ENCODE measurements at places on chromosomes 7 and 10. TPM values are rescaled to one million over a fixed set of nuclear protein-coding genes. Genes with fewer than 3 reads are reported as not detected.

DNA sequence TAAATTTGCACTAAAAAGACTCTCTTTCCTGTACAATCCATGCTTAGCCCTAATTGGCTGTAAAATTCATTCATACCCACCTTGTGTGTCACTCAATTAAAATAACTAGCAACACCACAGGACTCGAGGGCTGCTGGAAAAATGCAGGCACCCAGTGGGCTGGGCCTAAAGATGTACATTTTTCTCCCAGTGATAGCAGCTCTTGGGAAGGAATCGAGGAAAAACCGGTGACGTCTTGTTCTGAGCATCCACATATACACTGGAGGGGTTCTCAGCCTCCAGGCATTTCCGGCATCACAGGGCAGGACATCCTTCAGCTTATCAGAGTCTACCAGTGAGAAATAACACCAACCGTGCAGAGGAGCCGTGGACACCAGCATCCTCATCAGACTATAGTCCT lies 85.8 kb upstream of the PITRM1 start:
- H3K4me1 ChIP-seq = no peaks in the 10 kb centered on the region
- no peaks in the 10 kb centered on the region for H3K27me3 ChIP-seq
- H3K36me3 ChIP-seq = no peaks in the 10 kb centered on the region
- H3K4me3 ChIP-seq = no peak overlapping the region
- no peak overlapping the region for H3K27ac ChIP-seq

- no peaks in the 10 kb centered on the region for H3K27me3 ChIP-seq
- H3K4me3 ChIP-seq = no peak overlapping the region
- H3K27ac ChIP-seq = no peak overlapping the region
- no peaks in the 10 kb centered on the region for H3K4me1 ChIP-seq
- H3K36me3 ChIP-seq = no peaks in the 10 kb centered on the region
- DNase-seq = no peak
Measured at GRCh38 chr10:24299578-24300260, 90.8 kb downstream of the KIAA1217 start.

DNA sequence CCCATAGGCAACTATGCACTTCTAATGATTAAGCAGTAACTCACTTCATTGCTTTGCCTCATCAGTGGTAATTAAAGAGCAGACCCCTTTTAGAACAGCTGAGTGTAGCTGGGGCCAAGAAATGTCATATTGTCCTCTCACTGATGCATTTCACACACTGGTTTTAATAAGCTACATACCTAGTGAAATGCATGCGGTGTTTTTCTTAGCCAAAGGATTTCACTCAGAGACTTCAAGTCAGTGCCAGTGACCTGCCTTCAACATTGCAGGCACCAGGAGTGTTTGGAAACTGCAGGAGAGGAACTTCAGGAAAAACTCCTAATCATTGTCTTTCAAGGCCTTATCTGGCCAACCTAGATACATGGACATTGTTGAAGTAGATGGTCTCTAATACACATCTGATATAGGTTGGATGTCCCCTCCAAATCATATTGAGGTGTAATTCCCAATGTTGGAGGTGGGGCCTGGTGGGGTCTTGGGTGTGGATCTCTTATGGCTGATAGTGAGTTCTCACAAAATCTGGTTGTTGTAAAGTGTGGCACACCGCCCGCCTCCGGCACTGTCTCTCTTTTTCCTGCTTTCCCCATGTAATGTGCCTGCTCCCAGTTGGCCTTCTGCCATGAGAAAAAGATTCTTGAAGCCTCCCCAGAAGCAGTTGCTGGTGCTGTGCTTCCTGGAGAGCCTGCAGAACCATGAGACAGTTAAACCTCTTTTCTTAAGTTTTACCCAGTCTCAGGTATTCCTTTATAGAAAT lies 252.7 kb upstream of the PLXDC2 start:
- no peak overlapping the region for H3K4me3 ChIP-seq
- H3K27me3 ChIP-seq = no peaks in the 10 kb centered on the region
- H3K27ac ChIP-seq = no peak overlapping the region
- no peak for DNase-seq
- H3K36me3 ChIP-seq = peaks cover 2% of the 10 kb centered on the region
- no peaks in the 10 kb centered on the region for H3K4me1 ChIP-seq

DNA sequence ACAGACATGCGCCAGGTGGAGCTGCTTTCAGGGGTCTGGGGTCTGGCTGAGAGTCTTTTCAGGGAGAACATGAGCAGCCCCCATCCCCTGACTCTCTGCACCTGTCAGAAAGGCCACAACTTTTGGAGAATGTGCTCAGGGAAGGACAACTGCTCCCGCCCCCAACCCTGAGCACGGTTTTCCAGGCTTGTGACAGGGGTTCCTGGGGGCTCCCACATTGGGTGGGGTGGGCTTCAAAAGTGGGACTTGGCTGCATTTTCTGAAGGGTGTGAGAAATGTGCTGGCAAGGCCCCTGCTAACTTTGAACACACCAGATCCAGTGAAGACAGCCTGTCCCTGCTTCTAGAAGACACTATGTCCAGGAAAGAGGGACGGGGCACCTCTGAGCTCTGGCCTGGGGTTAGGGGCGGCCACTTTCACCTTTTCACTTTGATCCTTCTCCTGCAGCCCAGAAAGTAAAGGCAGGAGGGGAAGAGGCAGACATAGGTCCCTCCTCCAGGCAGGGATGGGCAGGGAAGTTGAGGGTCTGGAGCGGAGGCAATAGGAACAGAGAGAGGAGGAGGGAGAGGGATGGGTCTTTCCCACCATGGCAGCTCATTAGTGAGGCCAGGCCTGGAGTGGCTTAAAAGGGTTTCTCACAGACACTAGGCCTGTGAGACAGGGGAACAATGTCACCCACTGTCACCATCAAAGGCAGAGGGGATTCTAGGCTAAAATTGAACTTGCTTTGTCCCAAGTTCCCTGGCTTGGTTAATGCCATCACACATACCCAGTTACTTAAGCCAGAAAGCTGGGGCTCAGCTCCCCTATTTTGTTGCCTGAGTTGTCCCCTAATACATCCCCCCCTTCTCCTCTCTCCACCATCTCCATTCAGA lies 1.5 kb downstream of the KCP start:
- DNase-seq = no peak
- H3K27me3 ChIP-seq = peaks cover 50% of the 10 kb centered on the region
- H3K4me1 ChIP-seq = peaks cover 7% of the 10 kb centered on the region
- no peak overlapping the region for H3K4me3 ChIP-seq
- no peak overlapping the region for H3K27ac ChIP-seq

DNA sequence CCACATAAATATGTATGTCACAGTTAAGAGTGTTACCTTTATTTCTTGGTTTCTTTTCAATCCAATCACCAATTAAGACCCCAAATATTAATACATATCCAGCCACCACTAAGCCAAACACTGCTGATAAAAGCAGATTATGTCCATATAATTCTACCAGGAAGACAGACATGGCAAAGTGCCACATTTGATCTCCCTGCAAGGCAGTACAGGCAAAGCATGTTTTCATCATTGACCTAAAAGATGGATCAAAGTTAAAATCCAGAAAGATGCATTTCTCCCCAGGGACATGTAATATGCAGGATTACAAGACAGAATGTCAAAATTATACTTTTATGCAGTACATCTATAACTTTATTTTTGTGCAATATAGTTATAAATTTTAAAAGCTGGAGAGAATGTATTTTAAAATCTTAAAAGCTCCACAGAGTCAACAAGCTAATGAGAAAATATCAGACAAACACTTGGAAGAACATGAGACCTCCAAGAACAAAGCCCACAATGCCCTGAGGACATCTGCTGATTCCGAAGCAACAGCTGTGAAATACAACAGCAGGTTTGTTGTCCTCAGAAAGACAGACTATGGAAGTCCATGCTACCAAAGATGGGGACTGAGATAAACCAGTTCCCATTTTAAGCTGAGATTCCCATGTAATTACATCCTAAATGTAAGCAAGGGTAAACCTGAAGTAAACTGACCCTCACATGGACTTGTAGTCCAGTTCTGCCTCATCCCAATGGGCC lies 54.5 kb upstream of the TOMM7 start:
- no peaks in the 10 kb centered on the region for H3K27me3 ChIP-seq
- H3K4me3 ChIP-seq = no peak overlapping the region
- no peak for DNase-seq
- H3K27ac ChIP-seq = no peak overlapping the region

DNA sequence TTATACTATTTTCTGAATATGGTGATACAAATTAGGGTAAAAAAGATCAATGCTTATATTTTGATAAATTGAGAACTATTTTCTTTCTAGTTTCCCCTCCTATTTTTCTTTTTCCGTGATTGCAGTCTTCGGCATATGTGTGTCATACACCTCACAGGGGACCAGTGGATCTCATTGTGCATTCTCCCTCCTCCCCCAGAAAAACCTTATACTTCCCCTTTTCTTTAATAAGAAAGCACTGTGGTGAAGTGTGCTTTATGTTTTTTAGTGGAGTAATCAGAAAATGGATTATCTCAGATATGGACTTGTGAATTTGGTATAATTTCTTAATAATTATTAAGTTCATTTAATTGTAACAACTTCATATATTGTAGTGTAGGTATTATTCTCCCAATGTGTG lies 72.8 kb downstream of the BICC1 start:
- DNase-seq = no peak
- H3K27me3 ChIP-seq = no peaks in the 10 kb centered on the region
- no peak overlapping the region for H3K27ac ChIP-seq
- no peak overlapping the region for H3K4me3 ChIP-seq
- no peaks in the 10 kb centered on the region for H3K36me3 ChIP-seq

DNA sequence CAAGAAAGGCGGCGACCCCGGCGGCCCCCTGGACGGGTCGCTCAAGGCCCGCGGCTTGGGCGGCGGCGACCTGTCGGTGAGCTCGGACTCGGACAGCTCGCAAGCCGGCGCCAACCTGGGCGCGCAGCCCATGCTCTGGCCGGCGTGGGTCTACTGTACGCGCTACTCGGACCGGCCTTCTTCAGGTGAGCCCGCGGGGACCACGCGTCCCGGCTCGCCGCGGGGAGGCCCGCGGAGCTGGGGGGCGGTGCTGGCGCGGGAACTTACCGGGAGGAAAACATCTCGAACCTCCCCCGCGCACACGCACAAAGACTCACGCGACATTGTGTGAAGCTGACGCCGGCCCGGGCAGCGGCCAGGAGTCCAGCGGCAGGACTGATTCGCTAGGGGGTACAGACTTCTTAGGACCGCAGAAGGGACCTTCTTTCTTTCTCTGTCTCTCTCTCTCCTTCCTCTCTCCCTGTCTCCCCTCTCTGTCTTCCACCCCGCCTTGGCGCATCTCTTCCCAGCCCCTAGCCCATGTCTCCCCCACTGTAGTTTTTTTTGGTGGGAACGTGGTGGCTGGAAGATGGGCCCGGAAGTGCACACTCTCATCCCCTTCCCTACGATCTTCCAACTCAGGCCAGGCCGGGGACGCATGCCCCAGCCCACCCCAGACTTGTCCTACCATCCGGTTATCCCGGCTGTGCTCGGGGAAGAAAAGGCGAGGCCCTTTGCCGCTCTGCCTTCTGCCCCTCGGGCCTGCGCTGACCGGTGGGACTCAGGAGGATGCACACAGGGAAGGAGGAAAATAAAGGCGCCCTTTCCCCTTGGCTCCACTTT lies 1.2 kb downstream of the EN2 start:
- no peak overlapping the region for H3K4me3 ChIP-seq
- H3K27ac ChIP-seq = no peak overlapping the region
- H3K4me1 ChIP-seq = peaks cover 6% of the 10 kb centered on the region
- no peak for DNase-seq
- H3K27me3 ChIP-seq = peaks cover 93% of the 10 kb centered on the region

DNA sequence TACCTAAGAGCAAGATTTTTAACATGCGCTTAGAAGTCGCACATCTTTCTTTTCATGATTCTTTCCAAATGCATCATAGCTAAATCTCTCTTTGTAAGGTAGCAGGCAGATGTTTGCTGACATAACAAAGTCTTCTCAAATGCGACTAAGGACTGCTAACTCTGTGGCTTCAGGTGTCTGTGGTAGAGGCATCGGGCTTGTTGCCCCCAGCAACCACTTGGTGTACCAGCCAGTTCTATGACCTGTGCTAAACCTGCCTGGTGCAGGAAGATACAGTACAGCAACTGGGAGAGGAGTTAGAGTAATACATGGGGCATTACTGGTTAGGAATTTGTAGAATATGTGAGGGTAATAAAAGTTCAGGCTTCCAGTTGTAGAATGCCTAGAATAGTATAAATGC lies 654.1 kb downstream of the NRG3 start:
- no peak for DNase-seq
- no peaks in the 10 kb centered on the region for H3K27me3 ChIP-seq
- no peaks in the 10 kb centered on the region for H3K4me1 ChIP-seq

DNA sequence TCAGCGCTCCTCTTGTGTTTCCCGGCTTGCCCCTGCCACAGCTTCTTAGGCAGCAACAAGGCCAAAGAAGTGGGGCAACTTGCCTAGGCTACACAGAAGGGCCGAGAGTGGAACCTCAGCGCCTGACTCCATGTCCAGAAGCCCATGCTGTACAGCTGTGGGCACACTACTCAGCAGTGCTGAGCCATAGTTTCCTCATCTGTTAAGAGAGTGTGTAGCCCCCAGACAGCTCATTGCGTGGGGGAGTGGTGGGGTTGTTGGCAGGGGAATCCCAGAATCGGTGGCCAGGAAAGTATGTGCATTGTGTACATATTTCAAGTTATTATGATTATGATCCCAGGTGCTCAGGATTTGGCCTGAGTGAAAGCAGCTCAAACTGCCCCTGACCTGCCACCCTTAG lies 96.2 kb downstream of the CDH23 start:
- no peaks in the 10 kb centered on the region for H3K4me1 ChIP-seq
- H3K36me3 ChIP-seq = no peaks in the 10 kb centered on the region
- no peak overlapping the region for H3K4me3 ChIP-seq
- no peak overlapping the region for H3K27ac ChIP-seq

DNA sequence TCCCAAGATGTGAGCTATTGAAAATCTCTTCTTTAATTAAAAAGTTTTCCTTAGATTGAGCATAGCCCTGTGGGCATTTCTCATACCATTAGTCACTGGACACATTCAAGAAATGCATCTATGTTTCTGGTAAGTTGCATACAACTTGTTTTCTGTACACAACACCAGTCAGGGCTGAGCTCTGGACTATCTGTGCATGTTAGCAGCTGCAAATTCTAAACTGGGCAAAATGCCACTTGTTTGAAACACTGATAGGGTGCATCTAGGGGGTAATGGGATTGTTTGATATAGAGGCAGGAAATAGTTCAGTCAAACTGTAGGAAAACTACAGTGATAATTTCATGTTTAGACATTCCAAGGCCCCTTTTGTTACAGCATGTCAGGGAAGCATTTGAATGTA lies 145.6 kb upstream of the NPY start:
- H3K27ac ChIP-seq = no peak overlapping the region
- H3K4me1 ChIP-seq = peaks cover 19% of the 10 kb centered on the region
- no peaks in the 10 kb centered on the region for H3K27me3 ChIP-seq
- no peaks in the 10 kb centered on the region for H3K36me3 ChIP-seq

ABCB4 gene
- 1.0 TPM for polyA plus RNA-seq

GRID2IP gene
- polyA plus RNA-seq = 0.88 TPM

AMPH gene
- polyA plus RNA-seq = 5.5 TPM

ASB10 gene
- polyA plus RNA-seq = not detected

LYZL1 gene
- not detected for polyA plus RNA-seq

CRYGN gene
- 0.36 TPM for polyA plus RNA-seq

Measured in large intestine (tissue), 12 donors.